Eye (tissue), 1 donor: ENCODE measurements at places on chromosomes 7 and 10.

- no peak for DNase-seq
Observed at GRCh38 chr10:43111921-43112607, 26.2 kb upstream of the CSGALNACT2 start.

DNA sequence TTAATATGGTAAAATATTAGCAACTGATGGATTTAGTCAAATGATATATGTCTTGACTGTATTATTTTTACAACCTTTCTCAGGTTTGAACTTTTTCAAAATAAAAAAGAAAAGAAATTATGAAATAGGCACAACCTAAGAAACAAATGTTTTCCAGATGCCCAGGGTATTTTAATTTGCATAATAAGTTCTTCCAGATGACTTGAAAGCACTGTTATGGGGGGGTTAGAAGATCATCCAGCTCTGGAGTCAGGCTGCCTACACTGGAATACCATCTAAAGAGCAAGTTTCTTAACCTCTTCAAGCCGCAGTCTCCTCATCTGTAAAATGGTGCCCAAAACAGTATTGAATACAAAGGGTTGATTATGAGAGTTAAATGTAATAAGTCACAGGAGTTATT is 32.1 kb downstream of the CREB3L2 start:
- no peak for DNase-seq

DNA sequence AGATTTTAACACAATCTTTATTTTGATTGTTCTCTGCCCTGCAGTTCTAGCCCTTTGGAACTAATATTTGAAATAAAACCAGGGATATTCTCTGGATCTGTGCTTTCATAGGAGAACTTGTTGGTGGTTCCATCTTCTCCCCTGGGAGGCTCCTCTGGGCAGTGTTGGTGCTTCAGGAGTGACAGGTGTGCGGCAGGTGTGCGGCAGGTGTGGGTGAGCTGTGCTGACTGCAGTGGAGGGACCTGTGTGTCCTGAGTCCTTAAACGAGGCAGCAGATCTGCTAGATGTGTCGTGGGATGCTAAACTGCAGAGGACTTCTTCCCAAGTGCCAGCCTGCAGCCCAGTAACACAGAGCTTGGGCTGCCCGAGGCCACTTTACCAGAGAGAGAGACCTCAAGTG is 98.4 kb downstream of the LYZL1 start:
- DNase-seq: no peak

- peak; percentile 67 for DNase-seq
Observed at GRCh38 chr7:144824360-144824759, 11.5 kb downstream of the TPK1 start.

DNA sequence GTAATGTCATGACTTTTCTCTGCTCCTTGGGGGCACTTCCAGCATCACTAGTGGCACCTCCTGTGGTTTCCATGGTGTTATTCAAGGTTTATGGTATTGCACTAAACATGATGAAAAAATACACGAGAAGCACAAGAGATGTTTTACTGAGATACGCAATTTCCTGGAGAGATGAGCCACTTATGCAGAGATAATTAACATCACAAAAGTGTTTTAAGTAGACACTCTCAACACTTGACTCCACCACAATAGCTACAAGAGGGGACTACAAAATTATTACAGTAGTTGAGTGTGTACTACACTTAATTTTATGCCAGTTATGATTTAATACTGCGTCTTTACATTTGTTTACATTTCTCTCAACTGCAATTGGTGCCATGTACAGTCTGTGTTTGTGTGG is 906.7 kb downstream of the DNAJB9 start:
- no peak for DNase-seq

GRCh38 chr7:95907337-95907736 is 135.0 kb downstream of the DYNC1I1 start:
- no peak for DNase-seq

GRCh38 chr10:19577381-19577780 is 238.9 kb upstream of the PLXDC2 start:
- no peak for DNase-seq

- no peak for DNase-seq
Observed at GRCh38 chr10:67936416-67936815, 52.0 kb downstream of the SIRT1 start.

- no peak for DNase-seq
Observed at GRCh38 chr10:24915304-24915703, 37.1 kb downstream of the PRTFDC1 start.
